A673 (cell line): ENCODE measurements at places on chromosomes 12 and 14.

GRCh38 chr14:93116676-93117200 is 1.0 kb upstream of the ITPK1 start:
- no peak for DNase-seq

- no peak for DNase-seq
These were observed 64.6 kb downstream of the EP400 start for GRCh38 chr12:132014092-132014914.

DNA sequence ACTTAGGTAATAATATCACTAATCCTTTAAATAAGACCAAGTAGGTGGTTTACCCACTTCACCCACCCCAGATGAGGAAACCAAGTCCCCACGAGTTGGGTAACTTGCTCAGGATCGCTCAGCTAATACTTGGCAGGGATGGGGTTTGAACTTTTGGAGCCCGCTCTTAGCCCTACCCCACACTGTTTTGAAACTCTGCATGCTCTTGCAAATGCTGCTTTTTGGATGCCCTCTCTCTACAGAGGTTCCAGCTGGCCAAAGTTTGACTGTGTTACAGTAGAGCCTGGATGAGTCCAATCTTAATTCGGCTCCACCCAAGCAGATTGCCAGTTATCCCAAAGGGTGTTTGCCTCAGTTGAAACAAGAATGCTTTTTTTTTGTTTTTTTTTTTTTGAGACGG is 6.8 kb downstream of the PLEKHG3 start:
- DNase-seq: no peak

DNA sequence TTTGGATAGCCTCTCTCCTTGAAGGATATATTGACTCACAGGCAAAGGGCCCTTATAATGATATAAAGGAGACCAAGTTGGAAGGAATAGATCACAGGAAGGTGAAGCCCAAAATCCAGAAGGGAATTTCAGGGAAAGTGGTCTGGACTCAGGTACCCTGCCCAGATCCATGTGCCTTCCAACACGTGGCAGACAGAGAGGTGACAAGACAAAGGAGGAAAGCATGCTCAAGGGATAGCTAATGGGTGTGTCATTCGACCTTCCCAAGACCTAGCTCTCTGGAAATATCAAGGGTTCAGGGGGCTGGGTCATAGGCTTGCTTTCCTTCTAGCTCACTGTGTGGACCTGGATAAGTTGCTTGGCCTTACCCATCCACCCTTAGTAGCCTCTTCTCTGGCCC is 214.3 kb downstream of the ZFP36L1 start:
- no peak for DNase-seq

DNA sequence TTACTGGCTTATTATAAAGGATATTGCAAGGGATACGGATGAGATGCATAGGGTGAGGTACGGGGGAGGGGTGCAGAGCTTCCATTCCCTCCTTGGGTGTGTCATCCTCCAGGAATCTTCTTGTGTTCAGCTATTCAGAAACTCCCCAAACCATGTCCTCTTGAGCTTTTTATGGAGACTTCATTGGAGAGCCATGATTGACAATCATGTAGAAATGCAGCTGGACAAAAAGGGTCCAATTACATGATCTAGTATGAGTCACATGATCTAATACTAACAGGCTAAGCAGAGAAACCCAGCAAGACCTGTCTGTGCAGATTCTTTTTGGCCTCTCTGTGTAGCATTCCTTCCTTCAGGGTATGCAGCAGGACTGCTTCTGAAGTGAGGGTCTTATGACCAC is 23.9 kb upstream of the FLVCR2 start:
- no peak for DNase-seq

DNA sequence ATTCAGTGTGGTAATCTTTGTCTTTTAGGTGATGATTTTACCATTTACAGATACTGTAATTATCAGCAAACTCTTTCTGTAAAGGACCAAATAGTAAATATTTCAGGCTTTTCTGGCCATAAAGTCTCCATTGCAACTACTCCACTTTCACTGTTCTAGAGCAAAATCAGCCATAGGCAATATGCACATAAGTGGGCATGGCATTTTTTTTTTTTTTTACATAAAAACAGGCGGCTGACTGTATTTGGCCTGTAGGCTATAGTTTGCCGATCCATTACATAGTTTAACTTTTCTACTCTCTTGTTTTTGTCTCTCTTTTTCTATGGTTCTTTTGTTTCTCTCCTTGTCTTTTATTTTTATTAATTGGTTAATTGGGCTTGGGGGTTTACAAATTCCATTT is 39.4 kb downstream of the RPH3A start:
- no peak for DNase-seq

DNA sequence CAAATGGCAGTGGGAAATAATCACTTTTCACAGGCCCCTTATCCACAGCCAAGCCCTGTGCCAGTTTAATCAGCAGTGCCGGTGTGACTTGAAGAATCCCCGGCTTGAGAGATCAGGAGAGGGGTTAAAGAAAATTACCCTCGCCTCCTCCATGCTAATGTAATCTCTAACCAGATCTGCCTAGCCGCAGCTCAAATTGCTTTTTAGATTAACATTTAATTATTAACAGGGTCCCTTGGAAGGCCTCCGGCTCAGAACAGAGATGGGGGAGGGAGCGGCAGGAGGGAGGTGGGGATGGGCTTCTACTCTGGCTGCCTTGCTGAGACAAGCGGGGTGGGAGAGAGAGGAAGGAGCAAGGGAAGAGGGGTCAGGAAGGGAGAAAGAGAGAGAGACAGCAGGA is 24.0 kb downstream of the FAM222A start:
- no peak for DNase-seq

GRCh38 chr12:101719566-101719965 is 19.7 kb downstream of the SYCP3 start:
- no peak for DNase-seq

GRCh38 chr12:132561427-132562156 is 48.8 kb downstream of the LRCOL1 start:
- peak; percentile 51 for DNase-seq

DNA sequence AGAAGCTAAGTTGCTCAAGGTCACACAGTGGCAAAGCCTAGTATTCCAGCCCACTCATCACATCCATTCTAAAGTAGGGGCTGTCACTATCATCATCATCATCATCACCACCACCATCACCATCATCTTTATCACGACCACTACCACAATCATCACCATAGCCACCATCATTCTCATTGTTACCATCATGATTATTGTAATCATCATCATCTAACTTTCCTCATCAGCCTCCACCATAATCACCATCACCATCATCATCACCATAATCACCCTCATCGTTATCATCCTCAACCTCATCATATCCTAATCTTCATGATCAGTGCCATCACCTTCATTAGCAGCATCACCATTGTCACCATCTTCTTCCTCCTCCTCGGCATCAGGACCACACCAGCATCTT is 48.7 kb downstream of the NOS1 start:
- DNase-seq: no peak

DNA sequence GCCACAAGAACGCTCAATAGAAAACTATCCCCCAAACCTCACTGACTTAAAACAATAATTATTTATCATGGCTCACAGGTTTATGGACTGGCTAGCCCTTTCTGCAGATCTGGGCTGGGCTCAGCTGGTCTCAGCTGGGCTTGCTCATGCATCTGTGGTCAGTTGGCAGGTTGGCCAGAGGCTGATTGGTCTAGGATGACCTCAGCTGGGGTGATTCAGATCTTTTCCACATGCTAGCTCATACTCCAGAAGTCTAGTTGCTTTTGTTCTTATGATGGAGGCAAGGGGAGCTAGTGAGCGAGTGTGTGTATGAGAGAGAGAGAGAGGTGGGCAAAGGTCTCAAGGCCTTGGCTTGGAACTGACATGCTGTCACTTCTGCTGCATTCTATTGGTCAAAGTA is 181.2 kb upstream of the NRXN3 start:
- DNase-seq: no peak

DNA sequence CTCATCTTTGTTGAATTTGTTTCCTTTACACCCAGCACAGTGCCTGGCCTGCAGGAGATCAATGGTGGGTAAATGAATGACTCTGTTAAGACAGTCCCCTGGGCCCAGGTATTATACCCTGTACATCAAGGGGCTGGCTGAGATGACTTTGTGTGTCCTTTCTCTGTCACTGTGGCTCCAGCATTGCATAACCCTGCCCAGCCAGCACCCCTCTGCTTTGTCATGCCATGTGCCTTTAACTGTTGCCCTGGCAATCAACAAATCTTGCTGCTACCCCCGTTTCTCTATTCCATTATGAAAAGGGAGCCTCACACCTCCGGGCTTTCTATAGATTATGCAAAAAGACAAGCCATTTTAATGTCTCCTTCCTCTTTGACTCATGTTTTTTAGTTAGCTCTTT is 7.6 kb upstream of the FLVCR2 start:
- DNase-seq: no peak

DNA sequence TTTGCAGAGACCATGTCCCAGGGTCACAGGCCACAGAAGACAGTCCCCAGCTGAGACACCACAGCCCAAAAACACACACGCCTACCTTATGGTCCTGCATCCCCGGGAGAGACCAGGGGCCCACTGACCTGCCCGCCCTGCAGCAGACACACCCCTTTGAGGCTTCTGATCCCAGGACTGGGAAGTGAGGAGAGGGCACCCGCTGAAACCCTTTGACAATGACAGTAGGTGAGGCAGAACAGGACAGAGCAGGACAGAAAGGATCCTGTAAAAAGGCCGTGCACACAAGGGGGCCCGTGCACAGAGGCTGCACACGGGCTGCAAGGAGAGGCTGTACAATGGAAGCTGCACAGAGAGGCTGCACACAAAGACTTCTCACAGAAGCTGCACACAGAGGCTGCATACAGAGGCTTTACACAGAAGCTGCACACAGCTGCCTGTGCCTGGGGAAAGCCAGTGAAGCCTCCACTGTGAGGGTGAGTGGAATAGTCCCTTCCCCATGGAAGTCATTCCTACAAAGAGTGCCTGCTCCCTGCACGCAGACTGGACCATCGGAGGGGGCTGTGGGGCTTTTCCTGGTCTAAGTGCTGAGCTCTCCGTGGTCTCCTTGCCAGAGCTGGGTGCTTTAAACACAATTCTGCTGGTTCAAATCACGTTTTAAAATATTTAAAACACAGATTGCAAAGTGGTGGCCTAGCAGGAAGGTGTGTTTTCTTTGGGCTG is 16.6 kb upstream of the SFSWAP start:
- no peak for DNase-seq

DNA sequence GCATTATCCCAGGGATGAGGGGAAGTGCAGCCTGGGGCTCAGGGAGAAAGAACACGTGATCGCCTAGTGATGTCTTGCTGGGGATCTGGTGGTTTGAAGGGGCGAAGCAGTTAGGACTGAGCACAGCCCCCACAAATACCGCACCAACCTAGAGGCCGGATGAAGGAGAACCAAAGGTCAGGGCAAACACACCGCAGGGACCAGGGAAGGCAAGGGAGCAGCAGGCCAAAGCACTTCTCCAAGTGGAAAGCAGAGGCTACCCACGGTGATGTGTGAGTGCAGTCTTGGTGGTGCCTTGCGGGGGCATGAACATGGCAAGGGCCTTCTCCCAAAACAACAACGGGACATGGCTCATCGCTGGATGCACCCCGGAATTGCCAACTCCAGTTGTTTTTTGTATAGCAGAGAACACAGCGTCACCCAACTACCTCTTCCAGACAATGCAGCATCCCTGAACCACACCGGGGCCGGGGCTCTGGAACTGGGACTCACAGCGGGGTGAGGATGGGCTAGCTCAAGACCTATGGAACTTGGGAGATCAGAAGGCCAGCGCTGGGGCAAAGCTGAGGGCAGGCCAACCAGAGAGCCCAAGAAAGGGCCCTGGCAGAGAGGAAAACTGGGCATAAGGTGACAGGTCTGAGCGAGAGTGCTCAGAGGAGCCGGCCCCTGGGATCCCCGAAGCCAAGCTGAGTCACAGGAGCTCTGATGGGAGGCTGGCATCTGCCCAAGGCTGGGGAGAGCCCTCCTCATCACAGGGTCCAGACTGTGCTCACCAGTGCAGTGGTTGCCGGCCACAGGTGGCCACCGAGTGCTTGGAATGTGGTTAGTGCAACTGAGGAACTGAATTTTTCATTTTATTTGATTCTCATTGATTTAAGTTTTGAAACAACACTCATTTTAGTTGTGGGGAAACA is 11.1 kb downstream of the GALNT16 start:
- no peak for DNase-seq

GRCh38 chr14:24565766-24566165 is 10.3 kb downstream of the CTSG start:
- DNase-seq: peak; percentile 68

GRCh38 chr12:81726634-81727033 is 32.5 kb downstream of the PPFIA2 start:
- no peak for DNase-seq

DNA sequence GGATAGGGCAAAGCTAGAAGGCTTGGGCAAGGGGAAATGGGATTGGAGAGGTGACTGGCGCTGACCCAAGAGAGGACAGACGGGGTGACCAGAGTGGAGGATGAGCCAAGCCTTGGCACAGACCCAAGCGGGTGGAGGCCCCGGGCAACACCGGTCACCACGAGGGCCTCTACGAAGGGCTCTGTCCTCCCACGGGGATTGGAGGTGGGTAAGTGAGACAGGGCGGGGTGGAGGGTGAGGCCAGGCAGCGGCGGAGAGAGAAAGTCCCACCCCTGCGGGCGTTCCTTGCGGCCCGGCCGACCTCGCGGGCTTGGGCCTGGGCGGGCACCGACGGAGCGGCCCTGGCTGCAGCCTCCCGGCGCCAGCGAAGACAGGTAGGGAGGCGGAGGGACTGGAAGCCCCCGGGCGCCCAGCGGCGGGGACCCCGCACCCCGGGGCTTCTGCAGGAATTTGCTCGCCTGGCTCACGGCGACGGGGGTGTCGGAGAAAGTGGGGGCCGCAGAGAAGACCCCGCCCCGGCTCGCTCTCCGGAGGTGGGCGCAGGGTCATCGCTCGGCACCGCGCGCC is at the start of gene PAPLN:
PAPLN (plus strand) TSS at position 288 of the 567 bp plus-strand sequence. CDS start 2,273 bp downstream, outside the sequence.
- no peak for DNase-seq

DNA sequence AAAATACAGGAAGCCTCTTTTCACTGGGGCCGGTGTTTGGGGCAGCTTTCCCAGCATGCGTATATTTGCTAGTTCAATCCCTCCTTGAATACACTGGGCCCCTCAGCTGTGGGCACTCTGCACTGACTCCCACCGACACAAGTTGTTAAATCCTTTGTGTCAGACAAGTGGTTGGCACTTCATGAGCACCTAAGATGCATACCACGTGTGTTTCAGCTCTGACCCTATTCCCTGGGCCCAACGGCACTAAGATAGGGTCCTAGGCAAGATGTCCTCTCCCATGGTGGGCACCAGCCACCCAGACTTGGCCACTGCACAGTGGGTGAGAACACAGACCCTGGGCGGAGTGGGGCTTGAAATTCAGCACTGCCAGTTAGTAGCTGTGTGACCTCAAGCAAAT is 173.8 kb downstream of the BCL11B start:
- no peak for DNase-seq

DNA sequence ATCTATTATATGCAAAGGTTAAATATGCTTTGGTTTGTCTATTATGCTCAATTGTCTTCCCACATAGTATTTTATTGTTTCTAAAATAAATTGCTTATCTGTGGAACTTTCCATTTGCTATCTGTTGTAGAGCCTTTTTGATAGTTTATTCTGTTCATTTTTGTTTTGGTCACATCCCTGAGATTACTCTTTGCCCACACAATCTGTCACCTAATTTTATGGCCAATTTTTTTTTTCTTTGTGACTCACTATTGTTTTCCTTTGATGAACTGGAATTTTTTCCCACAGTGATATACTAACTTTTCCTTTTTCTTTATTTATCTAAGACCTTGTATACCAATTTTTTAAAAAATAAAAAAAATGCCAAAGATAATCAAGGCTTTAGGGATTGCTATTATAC is 61.1 kb downstream of the RASSF9 start:
- no peak for DNase-seq
